ENCODE measurements at places on chromosomes 4 and X.

DNA sequence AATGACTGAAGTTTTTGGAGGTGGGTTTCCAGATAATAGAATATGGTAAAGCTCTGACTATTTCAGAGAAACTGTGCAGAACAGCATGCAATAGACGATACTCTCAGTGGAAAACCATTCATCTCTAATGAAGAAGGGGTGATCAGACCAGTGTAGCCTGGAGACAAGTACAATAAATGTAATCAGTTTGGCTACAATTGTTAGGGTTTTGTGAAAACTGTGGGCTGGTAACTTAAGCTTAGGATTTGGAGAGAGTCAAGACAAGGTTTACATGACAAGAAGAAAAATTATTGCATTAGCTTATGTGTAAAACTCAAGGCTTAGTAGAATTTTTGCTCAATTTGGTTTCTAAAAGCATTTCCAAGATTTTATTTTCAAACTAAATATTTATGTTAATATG, 241.5 kb upstream of the ANKRD50 start:
- no peak for DNase-seq

GRCh38 chr4:4456351-4456750, 69.4 kb downstream of the NSG1 start:
- DNase-seq = no peak

DNA sequence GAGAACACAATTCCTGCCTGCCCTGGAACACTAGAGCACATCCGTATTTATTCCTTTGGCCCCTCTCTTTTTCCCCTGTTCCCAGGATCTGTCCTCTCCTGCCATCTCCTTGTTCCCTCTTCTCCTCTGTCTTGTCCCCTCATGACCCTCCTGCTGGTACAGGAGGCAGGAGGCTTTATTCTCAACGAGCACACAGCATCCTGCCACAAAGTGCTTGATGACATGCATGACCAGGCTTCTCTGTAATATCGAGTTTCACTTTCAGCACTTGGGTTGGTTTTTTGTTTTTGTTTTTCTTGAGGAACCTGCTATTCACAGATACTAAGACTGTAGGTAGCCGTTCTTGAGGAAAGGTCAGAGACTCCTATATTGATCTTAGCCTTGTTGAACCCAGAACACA, 35.3 kb downstream of the NALF2 start:
- no peak for DNase-seq

GRCh38 chr4:8568068-8568668, 12.0 kb upstream of the GPR78 start:
- DNase-seq = no peak
